ENCODE measurements at places on chromosomes 5 and 9.

GRCh38 chr9:71519098-71519696 is 249.1 kb downstream of the CEMIP2 start:
- no peak for DNase-seq

- no peak for DNase-seq
These were observed 1151.6 kb upstream of the CDH9 start for GRCh38 chr5:28190011-28190410.

DNA sequence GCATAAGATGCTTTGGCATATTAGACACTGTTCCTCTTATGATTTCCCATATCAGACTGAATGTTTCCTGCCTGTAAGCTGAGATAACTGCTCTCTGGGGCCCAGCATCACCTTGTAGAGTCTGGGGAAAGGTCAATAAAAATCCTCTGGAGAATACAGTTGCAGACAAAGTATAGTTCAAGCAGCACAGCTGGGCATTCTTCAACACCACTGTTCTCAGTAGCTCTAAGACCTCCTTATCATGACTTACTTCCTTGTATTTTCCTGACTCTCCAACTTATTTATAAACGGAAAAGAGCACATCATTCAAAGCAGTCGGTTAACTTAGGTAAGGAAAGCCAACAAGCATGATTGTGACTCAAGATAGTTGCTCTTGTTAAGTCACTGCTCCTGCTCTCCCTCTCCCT is 208.7 kb upstream of the RASEF start:
- DNase-seq = no peak

GRCh38 chr5:17156463-17156862 is 61.0 kb upstream of the BASP1 start:
- DNase-seq = no peak

GRCh38 chr9:6909181-6909580 is 151.4 kb downstream of the KDM4C start:
- no peak for DNase-seq

- DNase-seq = no peak
These were observed 41.9 kb upstream of the TEX48 start for GRCh38 chr9:114723931-114724330.

DNA sequence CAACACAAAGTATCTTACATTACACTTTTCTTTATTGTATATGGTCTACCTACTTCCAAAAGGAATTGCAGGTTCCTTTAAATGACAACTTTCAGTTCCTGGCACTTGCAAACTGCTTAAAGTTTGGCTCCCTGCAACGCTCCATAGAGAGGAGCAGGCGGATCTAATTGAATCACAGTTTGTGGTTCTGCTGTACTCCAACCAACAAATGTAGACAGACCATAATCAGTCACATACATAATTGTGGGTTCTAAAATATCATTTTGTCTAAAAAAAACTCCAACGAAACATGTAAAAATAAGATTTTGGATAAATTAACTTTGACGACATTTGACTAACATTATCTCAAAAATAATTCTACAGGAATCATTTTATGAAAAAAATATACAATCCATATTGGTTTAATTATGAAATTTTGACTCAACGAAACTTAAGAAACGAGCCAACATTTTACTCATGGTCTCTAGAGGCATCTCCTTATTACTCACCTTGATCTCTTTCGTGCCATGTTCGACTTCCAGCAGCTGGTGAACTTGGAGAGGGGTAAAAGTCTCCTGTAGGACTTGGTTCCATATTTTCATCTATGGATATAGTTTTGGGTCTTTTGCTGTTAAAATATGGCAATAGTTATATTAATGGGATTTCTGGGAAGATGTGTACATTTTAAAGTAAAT is 167.6 kb downstream of the NFIB start:
- DNase-seq = no peak

- DNase-seq = no peak
These were observed 943.8 kb upstream of the TYRP1 start for GRCh38 chr9:11749396-11749795.

DNA sequence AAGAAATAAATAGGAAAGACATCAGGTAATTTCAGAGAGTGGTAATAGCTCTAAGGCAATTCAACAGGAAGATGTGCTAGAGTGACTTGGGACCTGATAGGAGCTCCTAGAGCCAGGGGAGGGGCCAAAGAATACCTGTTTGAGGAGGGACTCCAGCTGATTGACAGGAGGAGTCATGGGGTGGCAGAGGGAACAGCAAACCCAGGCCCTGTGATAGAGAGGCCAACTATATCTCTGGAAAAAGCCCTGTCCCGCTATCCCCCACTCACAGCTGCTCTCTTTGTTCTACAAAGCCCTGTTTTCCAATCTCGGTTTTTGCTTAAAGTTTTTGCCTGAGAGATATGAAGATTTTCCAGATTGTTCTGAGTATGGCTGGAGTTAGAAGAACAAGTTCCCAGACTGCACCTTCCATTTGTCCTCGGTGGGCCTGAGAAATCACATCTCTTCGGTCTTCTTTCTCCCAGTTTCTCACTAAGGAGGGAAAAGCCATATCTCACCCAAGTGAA is 9.0 kb upstream of the NSD1 start:
- DNase-seq = peak; percentile 54

DNA sequence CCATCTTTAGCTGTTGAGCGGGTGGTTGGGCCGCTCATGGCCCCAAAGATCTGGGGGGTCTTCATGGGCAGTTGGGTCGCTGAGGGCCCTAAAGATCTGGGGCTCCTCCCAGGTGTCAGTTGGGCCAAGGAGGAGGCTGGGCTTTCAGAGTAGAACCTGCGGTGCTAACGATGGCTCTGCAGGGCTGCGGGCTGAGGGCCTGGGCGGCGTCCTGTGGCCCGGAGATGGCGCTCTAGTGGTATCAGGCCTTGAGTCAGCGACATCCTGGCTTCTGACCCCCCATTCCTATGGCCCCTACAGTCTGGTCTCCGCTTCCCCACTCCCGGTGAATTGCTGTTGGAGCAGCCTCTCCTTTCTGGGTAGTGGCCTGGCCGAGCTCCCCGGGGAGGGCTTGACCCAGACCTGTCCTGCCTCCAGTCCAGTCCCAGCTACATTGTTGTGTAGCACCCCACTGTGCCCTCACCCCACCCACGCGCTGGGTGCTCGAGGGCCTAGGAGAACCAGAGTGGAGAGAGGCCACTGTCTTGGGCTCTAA is 640 bp downstream of the C5orf58 start:
- no peak for DNase-seq

DNA sequence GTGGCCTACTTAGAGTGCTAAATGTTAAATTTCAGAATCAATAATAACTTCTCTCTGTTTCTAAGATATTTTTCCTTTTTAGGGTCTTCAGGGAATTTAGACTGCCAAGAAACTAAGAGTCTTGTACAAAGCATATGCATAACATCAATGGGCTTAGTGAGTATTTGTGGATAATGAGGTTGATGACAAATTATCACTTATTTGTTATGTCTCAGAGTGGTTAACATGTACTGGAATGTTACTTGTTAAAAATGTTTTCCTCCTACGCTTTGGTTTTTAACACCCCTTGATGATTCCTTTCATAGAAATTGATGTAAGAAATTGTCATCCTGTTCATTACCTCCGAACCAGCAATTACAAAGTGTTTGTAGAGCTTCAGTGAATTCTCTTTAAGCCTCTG is 144.3 kb downstream of the MRPS30 start:
- DNase-seq = no peak

All from GM10248 (cell line).